CD4-positive, alpha-beta T cell treated with Interleukin-17A for 4 hours (primary cell): ENCODE measurements at places on chromosomes 2 and 18.

- no peak for DNase-seq
Observed at GRCh38 chr2:99425022-99425421, 64.8 kb downstream of the REV1 start.

DNA sequence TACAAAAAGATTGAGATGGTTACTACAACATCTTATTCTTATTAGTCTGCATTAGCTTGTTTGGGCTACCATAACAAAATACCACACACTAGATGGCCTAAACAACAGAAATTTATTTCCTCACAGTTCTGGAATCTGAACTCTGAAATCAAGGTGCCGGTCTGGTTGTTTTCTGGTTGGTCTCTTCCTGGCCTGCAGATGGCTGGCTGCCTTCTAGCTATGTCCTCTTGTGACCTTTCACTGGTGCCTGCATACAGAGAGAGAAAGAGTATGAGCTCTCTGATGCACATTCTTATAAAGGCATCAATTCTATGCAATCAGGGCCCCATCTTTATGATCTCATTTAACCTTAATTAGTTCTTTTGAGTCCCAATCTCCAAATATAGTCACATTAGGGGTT lies 696.5 kb downstream of the TDRD15 start:
- DNase-seq: no peak

GRCh38 chr2:36478332-36478738 lies 119.6 kb downstream of the FEZ2 start:
- DNase-seq: no peak

DNA sequence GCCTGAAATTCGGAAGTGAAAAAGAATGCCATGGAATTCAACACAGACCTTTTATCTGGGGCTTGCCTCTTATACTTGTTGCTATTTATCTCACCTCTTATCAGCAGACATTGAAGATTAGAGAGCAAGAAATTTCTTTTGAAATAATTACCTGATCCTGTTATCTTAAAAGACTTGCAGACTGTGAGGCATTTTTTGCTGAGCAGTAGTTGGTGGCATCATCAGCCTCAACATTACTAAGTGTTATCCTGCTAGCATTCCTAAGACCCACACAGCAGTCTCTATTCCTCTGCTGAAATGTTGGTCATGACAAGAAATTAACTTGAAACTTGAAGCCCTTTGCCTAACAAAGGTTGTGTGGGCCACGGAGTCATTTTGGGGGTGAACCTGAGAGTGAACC lies 186.5 kb downstream of the TRIB2 start:
- DNase-seq: no peak

GRCh38 chr2:109558076-109558882 lies 55.5 kb downstream of the SEPTIN10 start:
- DNase-seq: no peak

GRCh38 chr18:31655354-31655753 lies 29.0 kb downstream of the B4GALT6 start:
- DNase-seq: no peak

- no peak for DNase-seq
Observed at GRCh38 chr2:132668987-132669907, 758 bp downstream of the LYPD1 start.

GRCh38 chr2:230924470-230925341 lies at the start of gene GPR55:
TSS of gene GPR55 (minus strand) at chr2:230925242. CDS start at chr2:230910962, 14,280 bp downstream.
- peak; percentile 64 for DNase-seq

GRCh38 chr18:54740136-54740846 lies 88.0 kb upstream of the RAB27B start:
- no peak for DNase-seq

DNA sequence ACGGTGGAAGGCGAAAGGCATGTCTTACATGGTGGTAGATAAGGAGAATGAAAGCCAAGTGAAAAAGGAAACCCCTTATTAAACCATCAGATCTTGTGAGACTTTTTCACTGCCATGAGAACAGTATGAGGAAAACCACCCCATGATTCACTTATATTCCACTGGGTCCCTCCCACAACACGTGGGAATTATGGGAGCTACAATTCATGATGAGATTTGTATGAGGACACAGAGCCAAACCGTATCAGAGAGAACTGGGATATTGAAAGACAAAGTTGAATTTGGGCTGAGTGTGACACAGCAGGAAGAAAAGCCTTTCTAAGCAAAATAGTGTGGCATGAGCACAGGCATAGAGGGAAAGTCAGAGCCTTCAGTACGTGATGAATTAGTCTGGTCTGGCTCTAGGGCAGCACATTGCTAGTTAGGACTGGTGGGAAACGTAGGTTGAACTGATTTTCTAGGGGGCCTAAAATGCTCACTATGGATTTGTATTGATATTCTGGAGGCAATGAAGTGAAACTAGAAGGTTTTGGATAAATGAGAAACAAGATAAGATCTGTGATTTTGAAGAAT lies 84.8 kb upstream of the RND3 start:
- no peak for DNase-seq

- peak; percentile 62 for DNase-seq
Observed at GRCh38 chr2:216023055-216023648, 9.8 kb upstream of the MREG start.

DNA sequence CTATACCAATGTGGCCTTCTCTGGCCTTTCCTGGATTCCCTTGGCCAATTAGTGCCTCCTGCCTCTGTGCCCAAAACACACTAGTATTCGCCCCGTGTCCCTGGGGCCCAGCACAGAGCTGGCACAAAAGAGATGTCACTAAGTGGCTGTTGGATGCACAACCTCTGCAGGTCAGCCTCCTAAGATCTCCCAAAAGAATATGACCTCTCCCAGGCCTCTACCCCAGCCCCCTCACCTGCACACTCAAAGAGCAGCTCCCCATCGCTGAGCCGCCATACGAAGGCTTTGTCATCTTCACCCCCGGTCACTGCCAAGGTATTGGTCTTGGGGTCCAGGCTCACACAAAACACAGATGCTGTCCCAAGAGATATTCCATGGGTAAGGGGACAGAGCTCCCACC lies 2.7 kb downstream of the AAMP start:
- DNase-seq: no peak

DNA sequence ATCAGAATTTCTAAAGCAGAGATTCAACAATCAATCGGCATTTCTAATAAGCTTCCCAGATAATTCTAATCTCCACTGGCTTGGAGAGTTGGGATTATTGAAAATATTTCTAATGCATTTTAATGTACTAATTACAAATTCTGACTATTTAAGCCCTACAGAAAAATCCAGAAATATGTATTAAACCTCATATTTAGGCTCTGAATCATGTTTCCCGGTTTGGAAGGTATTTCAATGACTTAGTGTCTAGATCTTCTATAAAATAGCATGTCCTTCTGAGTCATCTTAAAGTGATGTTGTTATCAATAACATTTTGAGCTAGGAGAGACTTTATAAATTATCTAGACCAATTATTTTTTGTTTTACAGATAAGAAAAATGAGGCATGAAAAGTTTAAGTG lies 258.8 kb upstream of the NRXN1 start:
- DNase-seq: no peak

DNA sequence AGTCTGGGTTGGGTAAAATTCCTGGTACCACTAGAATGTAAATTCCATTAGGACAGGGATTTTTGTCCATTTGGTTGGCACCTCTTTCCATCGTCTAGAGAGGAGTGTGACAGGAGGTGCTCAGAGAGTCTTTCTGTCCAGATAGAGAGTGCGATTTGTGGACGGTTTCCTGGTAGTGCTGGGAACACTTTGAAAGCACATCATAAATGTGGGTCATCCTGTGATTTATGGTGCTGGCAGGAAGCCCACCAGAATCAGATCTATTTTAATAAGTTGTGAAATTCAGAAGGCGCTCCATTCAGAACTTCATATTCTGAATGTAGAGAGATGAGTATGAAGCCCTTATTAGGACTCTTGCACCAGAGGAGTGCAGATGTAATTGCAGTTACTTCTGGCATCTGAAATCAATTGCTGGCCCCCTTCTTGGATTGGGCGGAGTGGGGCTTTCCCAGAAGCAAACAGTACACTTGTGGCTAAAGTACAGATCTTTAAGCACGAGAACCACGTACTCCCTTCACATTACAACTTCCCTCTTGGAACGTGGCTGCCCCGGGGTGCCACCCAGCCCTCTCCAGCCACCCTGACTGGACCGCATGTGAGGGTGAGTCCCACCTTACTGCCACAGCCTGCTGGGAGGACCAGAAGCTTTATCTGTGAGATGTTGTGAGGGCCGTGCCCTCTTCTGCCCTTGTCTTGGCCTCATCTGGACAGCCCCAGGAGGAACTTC lies 243.2 kb downstream of the MYO3B start:
- no peak for DNase-seq

- DNase-seq: no peak
Observed at GRCh38 chr2:45137966-45138695, 128.9 kb upstream of the SIX2 start.

DNA sequence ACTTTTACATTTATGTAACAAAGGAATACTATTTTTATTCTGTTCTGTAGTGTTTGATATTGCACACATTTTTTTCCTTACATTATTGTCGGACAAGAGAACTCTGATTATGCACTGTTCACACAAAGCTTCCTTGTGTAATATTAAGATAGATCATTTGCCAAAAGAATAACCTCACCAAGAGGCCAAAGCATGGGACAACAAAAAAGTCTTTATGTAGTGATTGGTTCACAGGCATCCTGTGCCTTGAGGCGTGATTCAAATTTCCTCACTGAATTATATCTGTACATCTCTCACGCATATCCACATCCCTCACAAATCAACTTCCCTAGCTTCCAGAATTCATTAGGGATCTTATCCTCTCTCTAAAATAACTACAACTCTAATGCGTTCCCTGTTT lies 642.7 kb downstream of the NR4A2 start:
- DNase-seq: no peak

- DNase-seq: no peak
Observed at GRCh38 chr18:79242246-79242645, 153.5 kb upstream of the NFATC1 start.

DNA sequence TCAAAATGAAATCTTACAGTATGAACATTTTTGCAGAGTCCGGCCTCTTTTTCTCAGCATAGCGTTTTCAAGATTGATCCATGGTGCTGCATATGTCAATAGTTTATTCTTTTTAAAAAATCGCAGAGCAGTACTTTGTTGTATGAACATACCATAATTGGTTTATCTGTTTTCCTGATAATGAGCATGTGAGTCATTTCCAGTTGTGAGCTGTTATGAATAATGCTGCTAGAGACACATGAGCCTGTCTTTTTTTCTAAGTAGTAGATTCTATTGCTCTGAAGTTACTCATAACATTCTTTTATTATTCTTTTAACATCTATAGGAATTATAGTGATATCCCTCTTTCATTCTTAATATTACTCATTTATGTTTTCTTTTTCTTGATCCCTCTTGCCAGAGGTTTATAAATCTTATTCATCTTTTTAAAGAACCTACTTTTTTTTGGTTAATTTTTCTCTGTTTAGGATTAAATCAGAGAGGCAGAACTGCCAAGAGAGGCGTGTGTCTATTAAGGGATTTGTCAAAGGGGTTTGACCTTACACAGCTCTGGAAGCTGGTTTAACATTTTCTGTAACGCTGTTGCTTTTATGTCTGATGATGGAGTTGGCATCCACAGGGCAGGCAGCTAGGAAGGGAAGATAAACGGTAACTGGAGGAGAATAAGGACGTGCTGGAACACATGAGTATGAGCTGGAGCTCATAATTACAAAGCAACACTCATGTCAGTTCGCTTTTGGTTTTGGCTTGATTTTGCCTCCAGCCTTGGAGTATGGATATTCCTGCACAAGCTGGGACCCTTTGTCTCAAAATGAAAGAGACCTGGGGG lies 47.4 kb downstream of the MGAT5 start:
- no peak for DNase-seq

- DNase-seq: no peak
Observed at GRCh38 chr2:84441036-84441435, 18.0 kb downstream of the SUCLG1 start.

- DNase-seq: no peak
Observed at GRCh38 chr2:113711851-113712250, 44.6 kb downstream of the SLC35F5 start.

DNA sequence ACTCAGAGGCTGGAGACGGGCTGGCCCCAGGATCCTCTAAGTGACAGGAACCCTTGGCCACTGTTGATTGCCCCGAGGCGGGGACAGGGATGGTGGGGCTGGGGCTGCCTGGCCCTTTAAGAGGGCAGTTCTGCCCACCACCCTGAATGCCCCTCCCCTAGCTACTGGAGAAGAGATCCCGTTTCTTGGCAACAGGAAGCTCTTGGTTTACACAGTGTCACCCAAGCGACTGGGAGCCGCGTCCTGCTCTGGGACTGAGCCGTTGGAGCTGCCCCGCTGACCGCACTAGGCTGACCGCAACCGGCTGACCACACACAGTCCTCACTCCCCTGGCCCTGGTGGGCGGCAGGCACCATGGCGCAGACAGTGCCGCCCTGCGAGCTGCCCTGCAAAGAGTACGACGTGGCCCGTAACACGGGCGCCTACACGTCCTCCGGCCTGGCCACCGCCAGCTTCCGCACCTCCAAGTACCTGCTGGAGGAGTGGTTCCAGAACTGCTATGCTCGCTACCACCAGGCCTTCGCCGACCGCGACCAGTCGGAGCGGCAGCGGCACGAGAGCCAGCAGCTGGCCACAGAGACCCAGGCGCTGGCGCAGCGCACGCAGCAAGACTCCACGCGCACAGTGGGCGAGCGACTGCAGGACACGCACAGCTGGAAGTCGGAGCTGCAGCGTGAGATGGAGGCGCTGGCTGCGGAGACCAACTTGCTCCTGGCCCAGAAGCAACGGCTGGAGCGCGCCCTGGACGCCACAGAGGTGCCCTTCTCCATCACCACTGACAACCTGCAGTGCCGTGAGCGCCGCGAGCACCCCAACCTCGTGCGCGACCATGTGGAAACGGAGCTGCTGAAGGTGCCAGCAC lies at the start of gene TEKT4:
Gene TEKT4, plus strand, starts transcription at position 205 of the 862 bp plus-strand sequence. Its CDS starts 150 bp downstream, at position 355.
- no peak for DNase-seq

DNA sequence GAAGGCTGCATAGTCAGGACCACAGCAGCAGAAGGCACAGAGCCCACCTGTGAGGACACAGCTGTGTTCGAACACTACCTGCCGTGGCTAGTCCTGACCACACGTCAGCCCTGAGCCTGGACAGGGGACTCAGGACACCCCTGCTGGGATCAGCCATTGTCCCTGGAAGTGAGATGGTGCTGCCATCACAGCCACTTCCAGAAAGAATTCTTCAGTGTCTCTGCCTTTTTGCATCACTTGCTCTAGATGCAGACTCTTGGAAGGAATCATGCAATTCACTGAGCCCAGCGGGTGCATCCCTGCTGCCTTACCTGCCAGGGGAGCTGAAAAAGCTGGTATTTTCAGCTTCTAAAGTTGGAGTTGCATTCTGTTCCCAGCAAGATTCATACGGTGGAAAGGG lies 49.3 kb downstream of the LAMA3 start:
- no peak for DNase-seq

DNA sequence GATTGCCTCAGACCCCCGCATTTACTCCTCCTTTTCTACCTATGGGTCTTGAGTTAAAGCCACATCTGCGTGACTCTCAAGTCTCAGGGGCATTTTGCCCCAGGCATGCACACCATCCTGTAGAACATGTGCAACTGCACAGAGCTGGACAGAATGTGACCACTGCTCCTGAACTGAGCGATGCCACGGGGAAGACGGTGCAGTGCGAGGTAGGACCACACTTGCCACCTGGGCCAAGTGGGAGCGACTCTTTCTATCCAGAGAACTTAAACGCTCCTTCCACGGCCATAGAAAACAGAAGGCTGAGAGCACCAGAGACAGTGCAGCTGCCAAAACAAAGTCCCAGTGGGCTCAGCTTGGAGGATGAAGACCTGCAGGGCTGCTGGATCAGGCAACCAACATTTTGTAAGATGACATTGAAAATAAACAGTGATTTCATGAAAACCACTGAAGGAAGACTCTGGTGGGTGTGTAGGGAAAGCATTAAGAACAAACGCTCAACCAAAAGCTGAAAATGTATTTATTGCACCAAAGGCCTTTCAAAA lies 149.0 kb upstream of the HDAC4 start:
- no peak for DNase-seq

GRCh38 chr2:177362499-177362898 lies 30.1 kb upstream of the AGPS start:
- DNase-seq: no peak
